RWPE2 (cell line): ENCODE measurements at places on chromosomes 12 and 14.

- no peak for DNase-seq
These were observed 33.8 kb upstream of the IRF2BPL start for GRCh38 chr14:77062261-77062660.

GRCh38 chr12:131340616-131341210 is 370.2 kb upstream of the SFSWAP start:
- no peak for DNase-seq

DNA sequence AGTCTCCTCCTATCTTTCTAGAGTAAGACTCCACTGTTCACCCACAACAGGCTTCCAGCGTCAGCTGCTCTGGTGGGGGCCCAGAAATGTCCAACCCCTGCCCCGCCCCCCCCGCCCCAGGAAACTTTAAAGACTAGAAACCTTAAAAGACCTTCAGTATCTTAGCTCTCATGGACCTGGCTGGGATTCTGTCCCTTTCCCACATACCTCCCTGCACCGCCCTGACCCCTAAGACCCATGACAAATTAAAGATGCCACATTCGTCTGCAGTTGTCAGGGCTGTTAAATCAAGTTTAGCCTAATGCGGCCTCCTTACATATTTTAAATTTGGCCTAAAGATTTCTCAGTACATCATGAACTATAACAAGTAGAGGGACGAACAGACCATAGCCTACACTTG is 10.0 kb upstream of the SERPINA10 start:
- DNase-seq, result no peak

DNA sequence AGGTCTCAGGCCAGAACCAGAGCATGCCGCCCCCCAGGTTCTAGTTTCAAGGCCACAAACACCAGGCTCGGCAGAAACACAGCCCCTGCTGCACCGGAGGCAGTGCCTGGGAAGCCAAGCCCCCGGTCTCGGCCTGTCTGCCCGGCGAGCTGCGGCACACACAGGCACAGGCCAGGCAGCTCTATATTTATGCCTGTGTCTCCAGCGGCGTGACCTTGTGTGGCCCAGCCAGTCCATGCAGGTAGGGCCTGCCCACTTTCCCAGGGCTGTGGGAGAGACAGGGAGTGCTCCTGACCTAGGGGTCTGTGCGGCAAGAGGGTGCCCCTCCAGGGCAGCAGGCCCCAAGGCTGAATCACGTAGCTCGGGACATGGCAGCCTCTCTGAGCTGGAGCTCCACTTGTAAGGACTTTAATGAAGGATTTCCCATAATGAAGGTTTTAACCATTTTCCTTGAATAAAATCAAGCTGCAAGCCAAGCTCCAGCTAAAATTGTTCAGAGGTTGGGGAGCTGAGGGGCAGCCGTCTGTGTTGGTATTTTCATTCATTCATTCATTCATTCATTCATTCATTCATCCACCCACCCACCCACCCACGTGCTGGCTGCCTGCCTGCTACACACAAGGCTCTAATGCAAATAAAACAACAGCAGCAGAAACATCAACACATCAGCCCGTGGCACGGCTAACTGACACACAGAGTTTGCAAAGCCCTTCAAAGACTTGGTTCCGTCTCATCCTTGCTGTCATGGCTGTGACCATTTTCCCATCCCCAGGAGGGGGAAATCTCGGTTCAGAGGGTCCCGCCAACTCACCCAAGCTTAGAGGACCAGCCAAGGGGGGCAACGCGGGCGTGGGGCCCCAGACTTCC is 92.0 kb downstream of the RFLNA start:
- no peak for DNase-seq

GRCh38 chr12:49864798-49865090 is 21.8 kb upstream of the BCDIN3D start:
- DNase-seq, result no peak

DNA sequence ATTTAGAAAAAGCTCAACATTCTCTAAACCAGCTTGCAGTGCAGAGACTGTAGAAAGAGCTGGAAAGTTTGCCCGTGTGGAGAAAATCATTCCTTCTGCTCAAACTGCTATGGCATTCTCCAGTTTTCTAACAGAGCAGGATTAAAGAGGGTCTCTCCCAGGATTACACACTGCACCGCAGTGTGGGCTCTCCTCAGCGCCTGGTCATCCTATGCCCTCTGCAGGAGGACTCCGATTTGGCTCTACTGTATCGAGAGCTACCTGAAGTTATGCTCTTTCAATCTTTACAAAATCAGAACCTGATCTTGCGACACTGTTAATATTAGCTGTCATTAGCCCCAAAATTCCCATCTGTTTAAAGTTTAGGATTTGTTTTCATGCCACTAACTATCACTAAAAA is 33.0 kb downstream of the BHLHE41 start:
- DNase-seq, result no peak

DNA sequence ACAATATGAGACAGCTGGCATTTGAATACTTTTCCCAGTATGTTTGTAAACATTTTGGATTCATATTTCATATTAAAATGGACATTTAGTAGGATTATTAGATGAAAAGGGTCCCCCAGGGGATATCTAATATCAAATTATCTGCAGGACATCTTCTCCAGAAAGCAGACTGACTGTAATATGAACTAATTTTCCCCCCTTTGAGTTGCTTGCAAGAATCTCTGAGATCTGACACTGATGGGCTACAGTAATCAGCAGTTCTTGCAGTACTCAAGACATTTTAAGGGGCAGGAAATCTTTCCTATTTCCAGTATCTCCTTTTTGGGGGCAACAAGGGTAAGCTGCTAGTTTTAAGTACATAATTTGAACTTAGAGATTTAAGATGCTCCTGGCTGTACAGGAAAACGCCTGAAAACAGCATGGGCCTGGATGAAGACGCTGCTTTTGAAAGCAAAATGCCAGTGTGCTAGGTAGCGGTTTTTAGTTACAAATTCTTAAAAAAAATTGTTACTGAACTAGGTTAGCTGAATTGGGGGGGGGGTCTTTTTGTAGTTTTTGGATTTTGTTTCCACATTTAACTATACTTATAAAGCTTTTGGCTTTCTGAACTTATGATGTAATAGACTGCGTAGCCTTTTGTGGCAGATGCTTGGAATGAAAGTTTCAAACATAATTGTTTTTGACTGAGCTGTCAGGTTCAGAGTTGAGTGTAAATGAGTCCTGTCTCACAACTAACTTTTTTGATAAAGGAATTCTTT is 2.2 kb downstream of the FRMD6 start:
- no peak for DNase-seq

GRCh38 chr14:58846682-58847465 is 209.1 kb downstream of the DACT1 start:
- DNase-seq, result no peak

GRCh38 chr14:75422169-75422568 is 5.7 kb upstream of the JDP2 start:
- DNase-seq, result no peak

DNA sequence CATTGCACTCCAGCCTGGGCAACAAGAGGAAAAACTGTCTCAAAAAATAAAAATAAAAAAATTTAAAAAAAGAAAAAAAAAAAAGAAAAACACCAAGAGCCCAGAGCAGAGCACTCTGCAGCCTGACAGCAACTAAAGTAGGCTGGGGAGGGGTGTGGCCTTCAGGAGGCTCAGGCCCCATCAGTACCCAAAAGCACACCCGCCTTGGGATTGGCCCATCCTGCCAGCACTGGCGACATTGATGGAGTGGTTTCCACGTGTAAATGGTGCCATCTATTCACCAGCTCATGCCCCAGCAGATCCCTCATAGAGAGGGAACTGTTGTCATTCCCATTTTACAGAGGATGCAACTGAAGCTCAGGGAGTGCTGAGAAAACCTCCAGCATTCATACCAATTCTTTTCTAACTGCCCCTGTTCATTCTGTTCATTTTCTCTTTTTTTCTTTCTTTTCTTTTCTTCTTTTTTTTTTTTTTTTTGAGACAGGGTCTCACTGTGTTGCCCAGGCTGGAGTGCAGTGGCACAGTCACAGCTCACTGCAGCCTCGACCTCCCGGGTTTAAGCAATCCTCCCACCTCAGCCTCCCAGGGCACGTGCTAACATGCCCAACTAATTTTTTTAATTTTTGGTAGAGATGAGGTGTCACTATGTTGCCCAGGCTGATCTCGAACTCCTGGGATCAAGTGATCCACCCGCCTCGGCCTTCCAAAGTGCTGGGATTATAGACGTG is 89.3 kb downstream of the IRF2BPL start:
- DNase-seq, result no peak

GRCh38 chr14:28243600-28243999 is 523.0 kb upstream of the FOXG1 start:
- no peak for DNase-seq

- DNase-seq, result peak; percentile 75
These were observed 644 bp upstream of the PPP4R4 start for GRCh38 chr14:94173471-94173884.

DNA sequence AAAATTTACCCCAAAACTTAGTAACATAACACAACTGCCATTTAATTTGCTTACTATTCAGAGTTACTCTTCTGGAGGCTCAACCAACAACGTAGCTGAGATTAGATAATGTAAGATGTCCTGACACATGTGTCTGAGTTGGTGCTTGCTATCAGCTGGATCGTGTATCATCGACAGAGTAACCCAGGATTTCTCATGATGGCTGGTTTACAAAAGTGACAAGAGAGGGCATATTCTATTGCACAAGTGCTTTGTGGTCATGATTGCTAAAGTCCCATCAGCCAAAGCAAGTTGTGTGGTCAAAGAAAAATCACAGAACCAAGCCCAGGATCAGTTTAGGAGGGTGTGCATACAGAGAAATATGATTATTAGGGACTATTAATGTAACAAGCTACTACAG is 73.4 kb downstream of the CAPZA3 start:
- no peak for DNase-seq

- no peak for DNase-seq
These were observed 65.1 kb upstream of the CPM start for GRCh38 chr12:68998041-68998440.

GRCh38 chr14:69459122-69459521 is 25.4 kb upstream of the PLEKHD1 start:
- no peak for DNase-seq

GRCh38 chr12:42130672-42131402 is 13.8 kb downstream of the GXYLT1 start:
- DNase-seq, result no peak

DNA sequence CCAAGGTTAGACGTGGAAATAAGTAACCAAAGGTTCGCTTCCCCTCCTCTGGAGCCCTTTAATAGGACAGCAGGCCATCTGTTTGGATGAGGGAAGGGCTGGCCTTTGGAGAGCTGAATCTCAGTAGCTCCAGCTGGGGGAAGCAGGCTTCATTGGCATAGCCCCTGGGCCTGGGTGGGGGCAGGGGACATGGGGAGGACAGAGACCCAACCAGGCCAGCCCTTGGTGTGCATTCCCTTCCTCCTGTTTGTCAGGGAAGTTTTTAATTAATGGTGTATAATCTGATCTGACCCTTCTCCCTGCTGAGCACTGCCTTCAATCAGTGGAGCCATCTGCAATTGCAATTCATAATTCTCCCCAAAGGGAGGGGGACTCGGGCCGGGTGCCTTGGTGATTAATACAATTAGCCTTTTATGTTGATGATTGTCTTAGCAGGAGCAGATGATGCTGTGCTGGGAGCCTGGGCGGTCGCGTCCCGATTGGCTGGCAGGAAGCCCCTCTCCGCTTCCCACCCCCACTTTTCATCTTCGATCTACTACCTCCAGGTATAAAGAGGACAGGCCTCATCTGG is 6.4 kb downstream of the AQP6 start:
- no peak for DNase-seq
